ENCODE measurements at places on chromosomes 5 and 9.

- DNase-seq, result no peak
These were observed 597.3 kb upstream of the SGCD start for GRCh38 chr5:155729684-155730059.

DNA sequence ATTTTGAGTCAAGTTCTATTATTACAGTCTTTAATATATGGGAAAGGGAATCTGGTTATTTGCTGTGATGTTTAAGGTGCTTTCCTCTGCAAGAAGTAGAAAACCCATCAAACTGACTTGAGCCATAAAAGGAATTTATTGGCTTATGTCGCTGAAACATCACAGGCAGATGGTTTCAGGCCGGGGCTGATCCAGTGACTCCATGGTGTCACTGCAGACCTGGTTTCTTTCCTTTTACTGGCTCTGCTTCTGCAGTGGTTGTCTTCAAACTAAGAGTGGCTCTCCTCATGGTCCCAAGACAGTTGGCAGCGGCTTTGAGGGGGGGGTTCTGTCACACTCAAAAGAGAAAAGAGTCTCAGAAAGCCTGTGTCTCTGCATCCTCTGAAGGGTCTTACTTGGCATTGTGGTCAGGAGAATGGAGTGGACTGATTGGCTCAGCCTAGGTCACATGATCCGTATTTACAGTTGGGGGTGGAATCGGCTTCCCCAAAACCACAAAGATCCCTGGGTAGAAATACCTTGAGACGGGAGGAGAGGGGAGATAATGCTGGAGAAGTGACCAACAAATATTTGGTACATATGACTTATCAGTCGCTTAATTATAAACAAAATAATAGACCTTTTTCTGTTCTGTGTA is 106.3 kb downstream of the DAPK1 start:
- DNase-seq, result no peak

DNA sequence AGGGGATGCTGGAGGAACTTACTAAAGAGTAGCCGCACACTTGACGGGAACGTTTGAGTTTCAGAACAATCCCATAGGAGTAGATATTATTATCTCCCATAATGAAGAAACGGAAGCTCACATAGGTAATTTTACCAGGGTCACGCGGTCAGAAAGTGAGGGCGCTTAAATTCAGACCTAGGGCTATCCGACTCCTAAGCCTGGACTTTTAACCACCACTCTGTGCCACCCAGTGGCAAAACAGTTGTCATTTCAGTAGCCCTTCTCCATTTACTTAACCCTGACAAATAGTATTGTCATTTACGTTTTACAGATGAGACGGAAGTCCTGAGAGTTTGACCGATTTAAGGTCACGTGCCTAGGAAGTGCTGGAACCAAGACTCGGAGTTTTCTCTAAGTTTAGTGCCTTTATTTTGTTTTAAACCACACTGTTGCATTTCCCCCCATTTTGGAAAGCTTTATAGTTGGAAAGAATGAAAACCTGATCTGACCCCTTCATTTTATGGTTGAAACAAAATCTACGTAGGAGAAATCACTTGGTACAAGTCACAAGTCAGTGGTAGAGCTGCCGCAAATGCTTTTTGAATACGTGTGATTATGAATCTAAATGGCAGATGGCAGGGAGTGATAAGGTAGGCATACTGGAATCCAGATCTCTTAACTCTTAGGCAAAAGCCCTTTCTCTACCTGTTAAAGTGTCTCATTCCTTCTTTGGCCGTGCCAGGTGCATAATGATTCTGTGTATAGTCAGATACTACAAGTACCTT is 650 bp downstream of the MRRF start:
- peak; percentile 42 for DNase-seq

DNA sequence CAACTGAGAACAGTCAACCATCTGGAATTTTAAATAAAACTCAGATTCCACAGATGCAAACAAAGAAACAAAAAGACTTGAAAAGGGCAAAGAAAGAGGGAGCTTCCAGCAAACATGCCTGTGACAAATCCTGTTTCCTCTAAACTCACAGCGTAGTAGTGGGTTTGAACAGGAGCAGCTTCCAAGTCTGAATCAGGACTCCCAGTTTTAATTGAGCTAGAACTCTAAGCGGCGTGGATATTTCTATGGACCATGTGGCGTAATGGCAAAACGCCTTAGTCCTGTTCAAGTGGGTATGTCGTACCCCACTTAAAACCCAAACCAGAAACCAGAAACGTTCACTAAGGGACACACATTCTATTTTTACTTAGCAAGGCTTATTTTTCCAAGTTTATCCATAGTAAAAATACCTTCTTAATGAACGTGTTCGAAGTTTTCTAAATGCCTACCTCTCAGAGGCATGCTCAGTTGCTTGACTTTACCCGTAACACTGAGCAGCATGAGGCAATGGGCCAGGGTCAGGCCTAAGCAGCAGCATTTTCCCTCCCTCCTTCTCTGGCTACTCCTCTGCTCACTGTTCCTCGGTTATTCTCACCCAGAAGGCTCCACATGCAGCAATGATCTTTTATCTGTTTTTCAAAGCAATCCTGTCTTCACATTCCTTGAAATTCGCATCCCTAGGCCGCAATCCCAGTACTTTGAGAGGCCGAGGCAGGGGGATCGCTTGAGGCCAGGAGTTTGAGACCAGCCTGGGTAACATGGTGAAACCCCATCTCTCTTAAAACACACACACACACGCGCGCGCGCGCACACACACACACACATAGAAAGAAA is 77.9 kb downstream of the FNBP1 start:
- no peak for DNase-seq

Data from CD4-positive, alpha-beta T cell treated with Interleukin-4 for 4 hours (primary cell).